ENCODE measurements at places on chromosomes 7 and 10. TPM values are rescaled to one million over a fixed set of nuclear protein-coding genes. Genes with fewer than 3 reads are reported as not detected.

- no peak for DNase-seq
These were observed 184.8 kb downstream of the NPSR1 start for GRCh38 chr7:34842782-34843181.

DNA sequence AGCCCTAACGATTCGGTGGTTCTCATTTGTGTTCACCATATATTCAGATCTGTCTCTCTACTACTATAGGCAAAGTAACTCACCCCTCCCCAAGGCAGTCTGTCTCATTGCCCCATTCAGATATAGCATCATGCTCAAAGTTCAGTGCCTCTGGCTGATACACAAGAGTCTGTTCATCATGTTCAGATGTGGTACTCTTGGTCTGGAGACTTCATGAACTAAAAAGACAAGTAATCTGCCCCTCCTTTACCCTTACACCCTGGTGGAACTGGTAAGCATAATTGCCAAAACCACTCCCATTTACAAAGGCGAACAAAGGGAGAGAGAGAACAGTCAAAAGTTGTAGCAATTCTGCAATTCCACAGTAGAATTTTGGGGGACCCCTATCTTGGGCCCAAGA, 29.9 kb downstream of the UMAD1 start:
- no peak for DNase-seq

- no peak for DNase-seq
These were observed 866.5 kb upstream of the GHITM start for GRCh38 chr10:83272666-83273434.

- no peak for DNase-seq
These were observed 165.2 kb upstream of the TNS3 start for GRCh38 chr7:47747160-47747559.

DNA sequence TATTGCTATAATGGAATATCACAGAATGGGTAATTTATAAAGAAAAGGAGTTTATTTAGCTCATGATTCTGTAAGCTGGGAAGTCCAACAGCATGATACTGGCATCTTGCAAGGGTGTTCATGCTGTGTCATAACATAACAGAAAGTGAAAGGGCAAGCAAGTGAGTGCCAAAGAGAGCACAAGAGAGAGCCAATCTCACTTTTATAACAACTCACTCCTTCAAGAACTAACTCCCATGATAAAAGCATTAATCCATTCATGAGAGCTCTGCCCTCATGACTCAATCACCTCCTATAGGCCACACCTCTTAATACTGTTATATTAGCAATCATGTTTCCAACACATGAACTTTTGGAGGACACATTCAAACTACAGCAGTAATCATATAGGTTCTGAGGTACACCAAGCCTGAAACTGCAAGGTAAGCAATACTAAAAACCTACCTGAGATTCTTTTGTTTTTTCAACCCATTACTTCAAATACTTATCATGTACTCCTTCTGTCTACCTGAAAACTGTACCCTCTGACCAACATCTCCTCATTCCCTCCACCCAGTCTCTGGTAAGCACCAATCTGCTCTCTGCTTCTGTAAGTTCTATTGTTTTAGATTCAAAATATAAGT, 219.7 kb downstream of the MTERF1 start:
- DNase-seq = no peak

GRCh38 chr7:107711301-107711700, 32.6 kb upstream of the CBLL1 start:
- DNase-seq = no peak

GRCh38 chr7:133185512-133185911, 67.4 kb upstream of the EXOC4 start:
- DNase-seq = no peak

Gene CRHR2
- not detected for total RNA-seq

DNA sequence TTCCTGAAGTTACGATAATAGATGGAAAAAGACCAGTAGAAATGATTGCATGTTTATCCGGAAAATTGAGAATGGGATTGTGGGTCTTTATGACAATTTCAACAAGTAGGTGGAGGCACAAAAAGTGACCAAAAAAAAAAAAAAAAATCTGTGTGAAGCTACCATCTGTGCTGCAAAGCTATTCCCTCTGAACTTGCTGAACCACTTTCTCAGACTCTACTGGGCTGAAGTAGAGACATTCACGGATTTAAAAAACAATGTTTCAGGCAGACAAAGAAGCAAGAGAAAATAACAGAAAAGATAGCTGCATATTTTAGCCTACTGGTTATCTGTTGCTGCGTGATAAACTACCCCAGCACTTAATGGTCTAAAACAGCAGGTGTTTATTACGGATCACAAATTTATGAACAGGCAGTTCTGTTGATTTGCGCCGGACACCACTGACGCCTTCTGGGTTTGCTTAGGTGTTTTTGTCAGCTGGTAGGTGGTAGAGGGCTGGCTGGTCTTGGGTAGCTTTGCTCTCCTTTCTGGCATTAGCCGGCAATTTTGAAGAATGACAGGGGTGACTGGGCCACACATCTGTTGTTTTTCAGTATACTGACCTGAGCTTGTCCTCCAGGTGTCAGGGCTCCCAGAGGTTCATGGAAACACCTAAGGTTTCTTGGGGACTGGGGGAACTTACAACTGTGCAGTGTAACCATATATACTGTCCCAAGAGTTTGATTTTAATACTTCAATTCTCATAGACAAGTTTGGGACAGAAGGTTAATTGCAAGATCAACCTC, 665.1 kb downstream of the CCSER2 start:
- no peak for DNase-seq

Gene SLC29A4
- total RNA-seq = 0.73 TPM

- DNase-seq = no peak
These were observed 75.4 kb downstream of the AFAP1L2 start for GRCh38 chr10:114328874-114329273.

DNA sequence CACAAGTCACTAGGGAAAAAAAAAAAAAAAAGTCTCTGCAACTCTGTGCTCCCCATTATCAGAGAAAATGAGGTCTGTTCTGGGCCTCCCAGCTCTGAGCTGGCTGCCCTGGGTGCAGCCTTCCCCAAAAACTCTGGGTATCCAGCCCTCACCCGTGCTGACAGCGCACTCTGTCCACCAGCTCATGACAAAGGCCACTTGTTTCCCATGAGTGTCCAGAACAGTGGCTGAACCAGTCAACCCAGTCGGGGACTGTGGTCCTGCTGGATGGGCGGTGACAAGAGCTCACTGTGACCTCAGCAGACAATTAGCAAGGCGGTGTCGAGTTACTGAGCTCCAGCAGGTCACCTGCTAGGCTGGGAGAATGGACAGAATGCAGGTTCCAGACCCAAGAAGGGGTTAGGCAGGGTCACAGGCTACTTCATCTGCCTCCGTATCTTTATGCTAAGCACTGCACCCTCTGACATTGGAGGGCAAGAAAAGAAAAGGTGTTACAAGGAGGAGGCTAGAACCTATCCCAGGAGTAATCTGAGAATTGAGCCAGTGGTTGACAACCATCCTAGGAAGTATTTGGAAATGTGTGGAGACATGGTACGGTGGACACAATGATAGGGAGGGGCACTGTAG, 37.2 kb downstream of the DLG5 start:
- no peak for DNase-seq

DNA sequence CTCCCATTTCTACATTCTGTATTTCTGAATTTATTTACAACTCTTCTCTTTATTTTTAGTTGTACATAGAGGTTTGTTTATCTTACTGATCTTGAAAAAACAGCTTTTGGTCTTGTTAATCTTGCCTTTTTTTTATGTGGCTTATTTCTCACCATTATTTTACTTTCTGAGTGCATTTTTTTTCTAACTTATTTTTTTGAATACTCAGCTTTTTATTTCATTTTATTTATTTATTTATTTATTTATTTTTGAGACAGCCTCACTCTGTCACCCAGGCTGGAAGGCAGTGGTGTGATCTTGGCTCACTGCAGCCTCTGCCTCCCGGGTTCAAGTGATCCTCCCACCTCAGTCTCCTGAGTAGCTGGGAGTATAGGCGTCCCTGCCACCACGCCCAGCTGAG, 23.9 kb downstream of the CUX1 start:
- no peak for DNase-seq

DNA sequence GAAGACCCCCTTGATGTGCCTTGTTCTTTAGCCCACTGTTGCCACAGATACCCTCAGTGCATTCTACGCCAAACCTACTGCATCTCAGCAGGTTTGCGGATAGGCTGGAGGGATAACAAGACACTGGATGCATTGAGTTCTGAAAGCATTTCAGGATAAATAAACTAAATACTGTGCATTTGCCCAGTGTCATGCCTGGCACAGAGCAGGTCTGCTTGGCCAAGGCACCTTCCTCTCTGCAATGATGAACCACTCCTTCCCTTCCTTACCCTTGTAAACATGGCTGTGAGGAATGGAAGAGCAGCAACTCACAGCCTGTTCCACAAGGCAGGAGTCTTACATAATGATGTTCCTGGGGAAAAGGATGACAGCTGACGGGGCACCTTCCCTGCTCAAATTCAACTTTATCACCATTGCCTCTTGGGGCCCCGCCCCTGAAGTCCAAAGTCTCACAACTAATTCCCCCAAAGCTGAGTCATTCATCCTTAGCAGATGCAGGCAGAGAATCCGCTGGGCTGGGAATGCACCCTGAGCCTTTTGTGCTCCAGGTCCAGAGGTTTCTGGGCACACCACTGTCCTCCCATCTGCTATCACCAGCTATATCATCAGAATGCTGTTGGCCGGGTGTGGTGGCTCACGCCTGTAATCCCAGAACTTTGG, 11.6 kb downstream of the DDX56 start:
- no peak for DNase-seq

Measured in activated T-helper 2 cell treated with anti-CD3 and anti-CD28 coated beads, Interferon-gamma antibody, Interleukin-2, Interleukin-4, amounts not matched to agents 10 μg/mL and 5 μg/mL and 100 μg/mL, durations not matched to agents 14 hours and 24 hours and 36 hours (primary cell).